ENCODE measurements at places on chromosomes 5 and 9.

DNA sequence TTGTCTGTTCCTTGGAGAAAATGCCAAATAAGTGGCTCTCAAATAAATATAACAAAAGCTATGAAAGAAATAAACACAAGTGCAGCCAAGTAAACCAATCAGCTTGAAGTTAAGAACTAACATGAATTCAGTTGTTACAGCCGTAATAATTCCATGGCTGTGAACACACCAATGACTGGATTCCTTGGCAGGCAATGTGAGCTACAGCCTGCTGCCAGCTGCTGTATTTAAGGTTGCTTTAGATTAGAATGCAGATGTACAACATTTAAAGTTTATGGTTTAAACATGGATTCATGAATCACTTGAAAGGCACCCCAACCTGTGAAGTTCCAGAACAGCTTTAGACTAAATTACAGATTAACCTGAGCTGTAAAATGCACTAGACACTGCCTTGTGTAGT, 626.4 kb upstream of the SEMA6A start:
- DNase-seq, result no peak

GRCh38 chr9:35862328-35862727, 7.9 kb downstream of the OR13J1 start:
- DNase-seq, result no peak

- peak; percentile 65 for DNase-seq
Measured at GRCh38 chr9:78121488-78121887, 89.9 kb upstream of the GNAQ start.

DNA sequence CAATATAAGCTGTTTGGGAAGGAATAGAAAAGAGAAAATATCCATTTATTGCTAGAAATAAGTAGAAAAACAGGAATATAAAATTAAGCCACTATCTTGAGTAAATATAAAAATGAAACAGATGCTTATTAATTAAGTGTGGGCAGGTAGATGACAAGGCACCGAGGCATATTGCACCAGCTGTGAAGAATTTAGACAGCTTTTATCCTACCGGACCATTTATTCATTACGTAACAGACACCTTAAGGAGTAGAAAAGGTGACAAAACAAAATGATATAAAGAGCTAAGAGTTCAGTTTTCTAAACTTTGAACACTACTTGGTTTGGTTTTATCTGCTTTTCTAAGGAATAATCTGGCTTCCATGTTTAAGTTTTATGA, 404.1 kb downstream of the PTPRD start:
- DNase-seq, result peak; percentile 31

- DNase-seq, result no peak
Measured at GRCh38 chr9:100352201-100352726, 478 bp downstream of the TEX10 start.

GRCh38 chr5:178322736-178323540, 90.3 kb upstream of the PHYKPL start:
- DNase-seq, result no peak
